Pancreas (tissue), 10 donors: ENCODE measurements at places on chromosomes 2 and 18. TPM values are rescaled to one million over a fixed set of nuclear protein-coding genes. Genes with fewer than 3 reads are reported as not detected.

The ZNF385B gene
- total RNA-seq, result 0.39 TPM

GRCh38 chr2:235737396-235737795 is 243.6 kb downstream of the AGAP1 start:
- DNase-seq, result no peak
- H3K4me1 ChIP-seq, result no peaks in the 10 kb centered on the region
- H3K27me3 ChIP-seq, result no peaks in the 10 kb centered on the region

The STAT1 gene
- 27.1 TPM for total RNA-seq

- no peaks in the 10 kb centered on the region for H3K36me3 ChIP-seq
- H3K27ac ChIP-seq, result no peak overlapping the region
- DNase-seq, result peak; percentile 54
- no peak overlapping the region for H3K4me3 ChIP-seq
- H3K27me3 ChIP-seq, result no peaks in the 10 kb centered on the region
- peaks cover 18% of the 10 kb centered on the region for H3K4me1 ChIP-seq
These were observed 41.7 kb downstream of the RAMP1 start for GRCh38 chr2:237900891-237901831.

GRCh38 chr2:134039912-134040581 is 213.8 kb upstream of the MGAT5 start:
- H3K27ac ChIP-seq, result no peak overlapping the region
- no peak overlapping the region for H3K4me3 ChIP-seq
- no peak for DNase-seq
- no peaks in the 10 kb centered on the region for H3K27me3 ChIP-seq

The SGPP2 gene
- 3.3 TPM for total RNA-seq

The CPS1 gene
- total RNA-seq, result 1.6 TPM

The RFX8 gene
- total RNA-seq, result 0.28 TPM

DNA sequence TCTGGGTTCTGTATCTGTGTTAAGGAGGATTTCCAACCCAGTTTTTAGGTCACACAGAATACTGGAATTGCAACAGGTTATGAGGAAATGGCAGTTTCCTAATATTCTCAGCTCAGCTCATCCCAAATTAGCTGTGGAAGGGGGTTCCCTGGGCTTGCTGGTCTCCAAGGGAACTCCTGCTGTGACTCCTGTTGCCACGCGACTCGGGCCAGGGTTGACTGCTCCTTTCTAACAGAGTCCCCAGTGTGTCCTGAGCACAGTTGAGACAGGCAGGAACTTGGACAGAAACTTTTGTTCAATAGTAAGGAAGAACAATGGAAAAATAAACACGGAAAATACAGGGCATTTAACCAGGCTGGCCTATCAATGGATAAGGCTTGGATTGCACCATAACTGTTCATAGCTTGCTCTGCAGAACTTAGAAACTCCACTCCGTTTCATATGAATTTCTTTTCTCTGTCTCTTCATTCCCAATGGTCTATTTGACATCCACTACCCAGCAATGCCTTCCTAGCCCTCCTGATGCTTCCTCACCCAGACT is 3.8 kb upstream of the ROCK2 start:
- H3K27ac ChIP-seq, result peak overlapping the region; percentile 62
- no peak overlapping the region for H3K4me3 ChIP-seq
- peaks cover 21% of the 10 kb centered on the region for H3K4me1 ChIP-seq
- no peaks in the 10 kb centered on the region for H3K27me3 ChIP-seq
- DNase-seq, result peak; percentile 50

The UGP2 gene
- total RNA-seq, result 47.7 TPM

DNA sequence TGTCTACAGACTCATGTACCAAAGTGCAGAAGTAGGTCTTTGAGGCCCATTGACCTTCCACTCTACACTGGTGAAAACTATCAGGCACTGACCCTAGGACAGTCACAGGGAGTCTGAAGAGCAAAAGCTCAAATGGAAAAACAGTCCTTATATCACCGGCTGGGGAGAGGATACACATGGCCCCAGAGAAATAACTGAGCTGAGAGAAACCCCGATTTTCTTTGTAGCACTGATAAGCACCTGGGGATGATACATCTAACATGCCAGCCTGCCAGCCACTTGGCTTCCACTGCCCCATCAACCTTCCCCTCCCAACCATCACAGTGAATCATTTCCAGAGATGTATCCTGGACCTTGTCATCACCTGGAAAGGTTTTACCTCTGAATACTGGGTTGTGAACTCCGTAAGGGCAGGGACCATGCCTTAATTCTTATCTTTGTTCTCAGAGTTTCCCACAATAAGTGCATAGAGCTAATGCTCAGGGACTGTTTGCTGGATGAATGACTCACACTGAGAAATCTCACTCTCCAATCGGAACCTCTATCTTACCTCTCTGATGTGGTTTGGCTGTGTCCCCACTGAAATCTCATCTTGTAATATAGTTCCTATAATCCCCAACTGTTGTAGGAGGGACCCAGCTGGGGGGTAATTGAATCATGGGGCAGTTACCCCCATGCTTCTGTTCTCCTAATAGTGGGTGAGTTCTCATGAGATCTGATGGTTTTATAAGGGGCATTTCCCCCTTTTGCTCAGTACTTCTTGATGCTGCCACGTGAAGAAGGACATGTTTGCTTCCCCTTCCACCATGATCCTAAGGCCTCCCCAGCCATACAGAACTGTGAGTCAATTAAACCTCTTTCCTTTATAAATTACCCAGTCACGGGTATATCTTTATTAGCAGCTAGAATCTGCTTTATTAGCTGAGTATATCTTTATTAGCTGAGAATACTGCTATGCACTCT is 37.1 kb downstream of the EVA1A start:
- no peak overlapping the region for H3K4me3 ChIP-seq
- no peaks in the 10 kb centered on the region for H3K4me1 ChIP-seq
- H3K27ac ChIP-seq, result no peak overlapping the region
- H3K27me3 ChIP-seq, result no peaks in the 10 kb centered on the region
- DNase-seq, result no peak

DNA sequence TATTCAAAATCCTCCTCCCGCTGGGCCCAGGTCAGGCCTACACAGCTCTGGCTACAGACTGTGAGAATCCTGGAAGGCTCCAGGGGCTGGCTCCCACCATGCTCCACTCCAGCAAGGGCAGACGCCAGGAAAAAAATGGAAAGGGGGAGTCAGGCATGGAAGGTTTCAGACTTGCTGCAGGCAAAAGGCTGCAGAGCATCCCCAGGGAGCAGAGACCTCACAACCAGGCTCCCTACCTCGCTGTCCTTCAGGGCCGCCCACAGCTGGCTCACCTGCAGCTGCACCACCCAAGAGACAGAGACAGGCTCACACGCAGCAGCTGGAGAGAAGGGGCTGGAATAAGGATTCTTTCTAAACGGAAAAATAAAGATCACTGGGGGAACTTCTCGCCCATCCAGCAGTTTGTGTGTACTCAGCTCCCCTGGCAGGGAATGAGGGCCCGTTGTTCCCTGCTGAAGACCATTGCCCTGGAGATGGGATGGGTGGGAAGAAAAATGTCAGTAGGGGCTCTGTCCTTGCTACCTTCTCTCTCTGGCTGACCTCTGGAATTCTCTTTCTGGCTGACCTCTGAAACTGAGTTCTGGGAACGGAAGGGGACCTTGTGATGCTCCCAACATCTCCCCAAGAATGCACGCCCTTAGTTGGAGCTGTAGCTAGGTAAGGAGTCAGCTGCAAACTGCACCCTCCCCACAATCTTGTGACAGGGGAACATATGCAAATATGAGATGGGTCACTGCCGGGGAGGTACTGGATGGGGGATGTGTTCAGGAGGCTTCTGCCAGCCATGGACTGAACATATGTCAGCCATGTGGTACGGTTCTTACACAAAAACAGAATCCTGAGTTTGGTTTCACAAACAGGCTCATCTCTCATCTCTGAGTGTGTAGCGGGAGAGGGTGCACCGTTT is 34.5 kb downstream of the BCL2 start:
- no peak overlapping the region for H3K27ac ChIP-seq
- no peaks in the 10 kb centered on the region for H3K36me3 ChIP-seq
- H3K4me3 ChIP-seq, result no peak overlapping the region
- H3K27me3 ChIP-seq, result no peaks in the 10 kb centered on the region

DNA sequence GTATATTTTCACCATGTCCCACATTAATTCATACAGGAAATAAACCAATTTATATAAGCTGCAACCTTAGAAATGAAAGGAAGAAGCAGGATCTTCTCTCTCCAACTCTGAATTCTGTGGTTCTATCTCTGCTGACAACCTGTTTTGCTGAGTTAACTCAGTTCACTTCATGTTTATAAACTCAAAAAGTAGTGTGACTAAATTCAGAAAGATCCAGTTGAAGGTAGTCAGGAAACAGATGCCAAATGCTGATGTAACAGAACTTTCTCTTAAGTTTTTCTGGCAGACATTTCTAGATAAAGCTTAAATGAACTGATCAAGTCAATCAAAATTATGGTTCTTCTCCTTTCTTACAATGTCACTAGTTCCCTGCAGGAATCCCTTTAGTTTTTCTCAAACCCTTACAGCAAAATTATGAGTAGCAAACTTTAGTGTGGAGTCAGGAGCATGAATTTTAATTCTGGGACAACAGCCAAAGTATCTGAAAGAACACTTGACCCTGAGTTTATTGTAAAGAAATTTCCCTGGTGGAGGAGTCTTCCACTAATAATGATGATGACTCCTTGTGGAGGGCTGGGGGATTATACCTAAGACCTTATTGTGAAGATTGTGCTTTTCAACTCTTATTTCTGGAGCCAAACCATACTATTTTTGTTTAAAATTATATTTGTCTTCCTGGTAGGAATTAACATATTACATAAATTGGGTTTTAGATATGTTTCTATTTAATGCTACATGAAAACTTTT is 216.9 kb downstream of the MYO3B start:
- H3K27me3 ChIP-seq, result no peaks in the 10 kb centered on the region
- peaks cover 10% of the 10 kb centered on the region for H3K4me1 ChIP-seq
- no peak overlapping the region for H3K4me3 ChIP-seq
- H3K27ac ChIP-seq, result no peak overlapping the region
- H3K36me3 ChIP-seq, result no peaks in the 10 kb centered on the region

GRCh38 chr2:28054916-28055315 is 164.4 kb downstream of the BABAM2 start:
- no peaks in the 10 kb centered on the region for H3K4me1 ChIP-seq
- no peaks in the 10 kb centered on the region for H3K27me3 ChIP-seq
- DNase-seq, result no peak
- H3K27ac ChIP-seq, result no peak overlapping the region
- H3K4me3 ChIP-seq, result no peak overlapping the region
- no peaks in the 10 kb centered on the region for H3K36me3 ChIP-seq

DNA sequence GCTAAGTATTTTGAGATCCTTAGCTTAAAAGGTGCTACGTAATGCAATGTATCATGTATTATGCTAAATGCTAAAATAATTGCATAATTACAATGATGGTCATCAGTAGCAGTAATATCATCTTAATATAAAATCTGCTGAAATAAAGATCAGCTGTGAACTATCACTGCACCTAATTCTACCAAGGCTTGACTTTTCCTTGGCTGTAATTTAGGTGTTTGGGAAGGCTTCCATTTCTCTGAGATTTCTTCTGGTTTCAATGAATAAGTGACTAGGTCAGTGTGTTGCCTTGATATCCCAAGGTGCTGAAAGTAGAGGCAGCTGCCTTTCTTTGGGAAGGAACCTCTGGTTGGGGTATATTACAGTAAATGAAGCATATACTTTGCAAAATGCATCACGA is 376.1 kb downstream of the STK39 start:
- H3K4me1 ChIP-seq, result no peaks in the 10 kb centered on the region
- no peak overlapping the region for H3K4me3 ChIP-seq
- H3K27me3 ChIP-seq, result no peaks in the 10 kb centered on the region
- no peaks in the 10 kb centered on the region for H3K36me3 ChIP-seq
- no peak overlapping the region for H3K27ac ChIP-seq
- no peak for DNase-seq

DNA sequence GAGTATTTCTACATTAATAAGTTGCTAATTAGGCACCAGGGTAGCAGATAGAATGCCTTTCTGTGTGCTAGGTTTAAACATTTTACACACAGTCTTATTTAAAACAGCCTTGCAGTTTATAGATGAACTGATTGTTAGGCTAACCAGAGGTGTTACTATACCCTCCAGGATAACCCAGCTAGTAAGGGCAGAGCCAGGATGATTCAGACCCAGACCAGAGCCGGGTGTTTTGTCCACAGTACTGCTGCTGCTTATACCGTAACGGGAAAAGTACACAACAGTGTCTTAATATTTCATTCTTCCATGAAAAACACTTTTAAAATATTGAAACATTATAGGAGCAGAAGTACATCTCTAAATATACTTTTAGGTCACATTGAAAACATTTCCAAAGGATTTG is 82.7 kb downstream of the MALT1 start:
- peaks cover 4% of the 10 kb centered on the region for H3K36me3 ChIP-seq
- no peaks in the 10 kb centered on the region for H3K4me1 ChIP-seq
- no peak overlapping the region for H3K4me3 ChIP-seq
- no peak overlapping the region for H3K27ac ChIP-seq
- DNase-seq, result no peak

DNA sequence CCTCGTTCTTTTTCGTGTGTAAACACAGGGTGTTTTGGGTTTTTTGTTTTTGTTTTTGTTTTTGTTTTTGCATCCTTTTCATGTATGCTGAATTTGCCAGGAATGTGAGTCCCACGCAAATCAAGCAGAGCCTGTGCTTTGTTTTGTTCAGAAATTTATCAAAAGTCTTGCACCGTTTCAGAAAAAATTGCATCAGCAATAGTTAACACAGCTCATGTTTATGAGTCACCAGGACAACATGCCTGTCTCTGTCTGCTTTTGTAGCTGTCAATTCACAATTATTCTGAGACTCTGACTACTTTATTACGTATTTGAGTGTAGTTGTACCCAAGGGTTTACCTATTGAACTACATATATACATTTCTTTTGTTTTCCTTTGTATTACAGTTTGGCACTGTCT is 38.3 kb downstream of the MRPL44 start:
- DNase-seq, result no peak
- no peaks in the 10 kb centered on the region for H3K36me3 ChIP-seq
- H3K4me3 ChIP-seq, result no peak overlapping the region
- H3K27me3 ChIP-seq, result no peaks in the 10 kb centered on the region

The PLEKHH2 gene
- total RNA-seq, result 3.4 TPM

The CD8A gene
- total RNA-seq, result 0.51 TPM

The CHMP1B gene
- total RNA-seq, result 10.4 TPM

GRCh38 chr18:39841482-39842365 is 2113.3 kb upstream of the PIK3C3 start:
- H3K27me3 ChIP-seq, result no peaks in the 10 kb centered on the region
- no peak overlapping the region for H3K4me3 ChIP-seq
- no peaks in the 10 kb centered on the region for H3K4me1 ChIP-seq
- H3K36me3 ChIP-seq, result no peaks in the 10 kb centered on the region

- H3K4me3 ChIP-seq, result no peak overlapping the region
- no peak overlapping the region for H3K27ac ChIP-seq
- DNase-seq, result no peak
- no peaks in the 10 kb centered on the region for H3K36me3 ChIP-seq
These were observed 93.3 kb upstream of the ASAP2 start for GRCh38 chr2:9113262-9113661.

- no peaks in the 10 kb centered on the region for H3K27me3 ChIP-seq
- H3K27ac ChIP-seq, result peak overlapping the region; percentile 54
- H3K4me1 ChIP-seq, result peaks cover 20% of the 10 kb centered on the region
- H3K4me3 ChIP-seq, result no peak overlapping the region
- no peak for DNase-seq
These were observed 11.3 kb downstream of the GFPT1 start for GRCh38 chr2:69375494-69376353.
